ENCODE measurements at places on chromosomes 6 and 20.
A peak's percentile ranks its signal among the peaks of the same experiment; 100 is the strongest.

GRCh38 chr6:113104951-113105350 lies 752.2 kb upstream of the MARCKS start:
- DNase-seq, result no peak

DNA sequence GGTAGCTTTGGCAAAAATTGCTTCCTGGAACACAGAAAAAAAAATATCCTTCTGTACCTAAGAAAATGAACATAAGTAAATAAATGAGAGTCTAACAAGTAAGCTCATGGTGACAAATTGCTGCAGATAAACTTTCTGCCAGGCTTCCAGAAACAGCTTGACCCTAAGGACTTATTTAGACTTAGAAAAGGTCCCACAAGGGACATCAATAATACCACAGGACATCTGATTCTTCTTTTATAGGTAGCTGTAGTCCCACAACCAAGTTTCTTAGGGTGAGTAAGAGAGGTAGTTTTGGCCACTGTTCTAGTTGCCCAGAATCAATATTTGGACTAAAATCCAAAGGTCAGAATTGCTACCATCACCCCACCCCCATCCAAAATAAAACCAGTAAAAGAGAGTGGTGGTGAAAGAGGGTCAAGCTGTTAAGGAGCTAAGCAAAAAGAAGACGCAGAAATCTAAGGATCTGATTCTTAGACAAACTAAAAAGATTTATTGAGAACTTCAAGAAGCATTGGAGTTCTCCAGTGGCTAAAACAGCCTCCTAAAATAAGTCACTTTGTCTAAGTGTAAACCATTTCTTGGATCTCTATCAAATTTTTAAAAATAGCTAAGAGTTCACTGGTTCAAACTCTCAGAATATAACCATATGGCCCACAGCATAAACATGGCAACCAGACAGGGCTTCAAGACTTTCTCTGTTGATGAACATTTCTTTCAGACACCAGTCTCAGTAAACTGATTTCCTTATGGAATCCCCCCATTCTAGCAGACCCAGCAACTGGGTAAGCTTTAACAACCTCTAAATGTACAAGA lies 180.6 kb downstream of the PTPRK start:
- no peak for DNase-seq

- DNase-seq, result no peak
Observed at GRCh38 chr6:125824946-125825771, 34.4 kb downstream of the NCOA7 start.

GRCh38 chr20:61912665-61913422 lies 152.8 kb downstream of the TAF4 start:
- DNase-seq, result no peak

DNA sequence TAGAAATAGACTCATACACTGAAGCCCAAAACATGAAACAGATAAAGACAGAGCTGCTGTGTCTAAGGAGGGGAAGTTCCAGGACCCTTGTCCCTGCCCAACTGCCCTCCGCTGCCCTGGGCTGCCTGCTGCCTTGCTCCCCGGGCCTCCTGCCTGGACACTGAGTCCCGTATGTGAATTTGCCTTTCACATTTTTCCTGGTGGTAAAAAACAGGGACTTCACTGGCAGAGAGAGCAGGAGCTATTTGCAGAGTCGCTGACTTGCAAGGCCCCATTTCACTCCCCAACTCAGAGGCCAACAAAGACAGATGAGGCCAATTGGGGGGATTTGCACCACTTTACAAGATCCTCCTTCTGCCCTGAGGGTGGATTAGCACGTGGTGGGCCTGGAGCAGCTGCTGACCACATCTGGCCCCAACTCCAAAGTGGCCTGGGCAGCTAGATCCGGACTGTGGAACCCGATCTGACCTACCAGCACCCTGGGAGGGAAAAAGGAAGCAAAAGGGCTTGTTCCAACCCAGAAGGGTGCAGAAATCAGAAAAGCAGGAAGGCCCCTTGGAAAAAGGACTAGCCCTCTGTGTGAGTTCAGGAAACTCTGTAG lies 61.4 kb downstream of the NOL4L start:
- no peak for DNase-seq

DNA sequence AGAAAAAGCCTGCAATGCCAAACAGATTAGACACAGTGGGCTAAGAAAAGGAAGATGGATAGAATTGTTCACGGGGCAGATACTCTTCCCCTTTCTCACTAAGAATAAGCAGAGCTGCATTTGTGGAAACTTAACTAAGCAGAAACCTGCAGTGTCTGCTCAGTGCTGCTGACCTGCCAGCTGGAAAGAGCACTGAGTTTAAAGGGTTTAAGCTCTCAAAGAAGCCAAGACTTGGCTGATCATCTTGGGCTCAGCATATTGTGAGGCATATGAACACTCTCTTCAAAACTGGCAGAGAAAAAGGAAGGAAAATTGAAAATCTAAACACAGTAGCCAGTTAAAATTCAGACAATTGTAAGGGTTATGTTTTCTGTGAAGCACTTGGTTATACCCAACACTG lies 711.1 kb upstream of the EPHA7 start:
- no peak for DNase-seq

DNA sequence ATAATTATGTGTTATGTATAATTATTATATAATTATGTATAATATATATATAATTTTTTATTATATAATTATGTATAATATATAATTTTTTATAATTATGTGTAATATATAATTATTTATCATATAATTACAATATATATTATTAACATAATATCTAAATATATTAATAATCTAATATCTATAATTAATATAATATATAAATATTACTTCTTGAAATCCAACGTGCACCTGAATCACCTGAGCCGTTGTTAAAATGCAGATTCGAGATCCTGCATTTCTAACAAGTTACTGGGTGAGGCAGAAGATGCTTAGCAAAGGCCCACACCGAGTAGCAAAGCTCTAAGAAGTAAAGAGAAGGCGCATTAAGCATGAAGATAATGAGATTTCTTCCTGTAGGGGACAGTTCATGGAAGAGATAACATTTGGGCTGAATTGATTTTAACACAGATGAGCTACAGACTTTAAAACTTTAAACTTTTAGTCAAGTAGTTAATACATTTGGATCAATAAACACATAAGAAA lies 406.4 kb upstream of the PLCB4 start:
- no peak for DNase-seq

- no peak for DNase-seq
Observed at GRCh38 chr6:167255918-167256553, 35.1 kb upstream of the UNC93A start.

DNA sequence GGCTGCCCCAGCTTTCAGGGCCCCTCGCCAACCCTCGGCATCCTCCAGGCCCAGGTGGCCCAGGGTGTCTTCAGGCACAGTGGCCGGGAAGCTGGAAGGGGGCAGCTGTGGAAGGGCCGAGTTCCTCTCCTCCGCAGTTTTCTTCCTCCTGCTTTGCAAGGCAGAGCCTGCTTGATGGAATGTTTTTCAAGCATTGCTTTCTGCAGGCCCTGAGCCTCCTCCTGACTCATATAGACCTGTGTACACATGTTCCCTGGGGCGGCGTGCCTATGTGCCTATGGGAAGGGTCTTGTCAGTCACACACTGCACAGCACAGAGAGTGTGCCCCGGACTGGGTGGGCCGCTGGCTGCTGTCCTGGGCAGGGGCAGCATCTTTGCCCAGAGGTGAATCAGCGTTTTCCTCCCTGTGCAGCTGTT lies 107.5 kb downstream of the ERMARD start:
- DNase-seq, result no peak

DNA sequence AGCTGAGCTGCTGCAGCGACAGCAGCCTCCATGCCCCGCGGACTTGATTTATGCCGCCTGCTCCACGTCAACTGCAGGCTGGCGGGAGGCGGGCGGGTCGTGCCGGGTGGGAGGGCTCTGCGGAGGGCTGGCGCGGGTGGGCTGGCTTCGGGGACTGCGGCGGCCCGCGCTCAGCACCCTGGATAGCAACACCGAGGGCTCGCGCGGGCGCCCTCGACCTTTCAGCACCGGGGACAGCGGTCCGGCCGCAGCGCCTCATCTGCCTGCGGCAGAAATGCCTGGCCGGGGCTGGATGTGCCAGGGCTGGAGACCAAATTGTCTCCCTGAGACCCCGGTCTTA lies 792 bp downstream of the SNAP25 start:
- DNase-seq, result peak; percentile 76

GRCh38 chr6:165146456-165146855 lies 162.9 kb downstream of the C6orf118 start:
- DNase-seq, result no peak

DNA sequence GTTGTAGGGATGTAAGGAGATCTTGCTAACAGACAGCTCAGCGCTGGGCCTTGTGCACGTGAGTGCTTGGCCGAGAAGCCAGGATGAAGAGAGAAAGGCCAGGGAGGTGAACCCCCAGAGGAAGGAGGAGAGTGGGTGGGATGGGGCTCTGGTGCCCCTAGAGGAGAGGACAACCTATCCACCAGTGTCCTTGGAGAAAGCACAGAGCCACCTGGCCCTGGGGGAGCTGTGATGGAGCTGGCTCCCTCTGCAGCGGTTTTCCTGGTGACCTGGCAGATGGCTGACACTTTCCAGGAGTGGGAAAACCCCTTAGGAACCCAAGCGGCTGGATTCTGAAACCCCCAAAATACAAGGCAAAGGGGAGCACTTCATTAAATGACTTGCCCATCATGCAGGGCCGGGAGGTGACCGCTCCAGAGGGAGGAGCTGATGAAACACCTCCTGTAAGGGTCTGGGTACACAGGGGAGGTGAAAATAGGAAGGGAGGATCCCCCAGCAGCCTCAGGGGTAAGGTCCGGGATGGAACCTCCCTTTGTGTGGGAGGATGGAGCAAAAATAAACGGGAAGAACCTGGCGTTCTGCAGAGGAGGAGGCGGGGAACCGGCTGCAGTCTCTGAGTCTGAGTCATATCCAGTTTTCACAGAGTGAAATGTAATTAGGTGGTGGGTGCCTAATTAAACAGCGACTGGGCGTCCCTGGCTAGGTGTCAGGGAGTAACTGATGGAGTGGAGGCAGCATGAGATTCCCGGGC lies 80.4 kb downstream of the SULF2 start:
- DNase-seq, result no peak

- peak; percentile 79 for DNase-seq
Observed at GRCh38 chr6:38337819-38338465, 301.8 kb downstream of the BTBD9 start.

DNA sequence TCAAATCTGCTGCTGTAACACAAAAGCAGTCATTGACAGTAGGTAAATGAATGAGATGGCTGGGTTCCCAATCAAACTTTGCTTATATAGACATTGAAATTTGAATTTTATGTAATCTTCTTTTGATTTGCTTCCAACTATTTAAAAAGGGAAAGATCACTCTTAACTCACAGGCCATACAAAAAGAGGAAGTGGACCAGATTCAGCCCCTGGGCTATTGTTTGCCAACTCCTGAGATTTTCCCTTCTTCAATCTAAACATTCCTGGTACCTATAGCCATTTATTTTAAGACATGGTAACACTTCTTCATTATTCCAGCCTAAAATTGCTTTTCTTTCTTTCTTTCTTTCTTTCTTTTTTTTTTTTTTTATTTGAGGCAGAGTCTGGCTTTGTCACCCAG lies 260.6 kb downstream of the TFAP2A start:
- DNase-seq, result no peak

DNA sequence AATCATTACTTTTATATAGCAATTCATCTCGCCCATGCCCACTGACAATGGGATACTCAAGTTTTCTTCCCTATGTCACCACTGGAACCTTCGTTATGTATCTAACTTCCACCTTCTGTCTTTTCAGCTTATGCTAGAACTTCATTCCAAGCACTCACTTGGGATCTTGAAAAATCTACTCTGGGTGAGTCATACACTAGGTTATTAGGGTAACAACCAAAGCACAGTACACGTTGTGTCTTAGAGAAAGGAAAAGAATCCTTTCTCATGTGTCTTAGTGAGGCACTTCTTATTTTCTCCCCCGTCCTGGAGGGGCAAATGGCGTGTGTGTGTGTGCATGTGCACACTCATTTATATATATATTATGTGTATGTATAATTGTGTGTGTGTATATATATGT lies 18.3 kb upstream of the FAM162B start:
- peak; percentile 42 for DNase-seq

DNA sequence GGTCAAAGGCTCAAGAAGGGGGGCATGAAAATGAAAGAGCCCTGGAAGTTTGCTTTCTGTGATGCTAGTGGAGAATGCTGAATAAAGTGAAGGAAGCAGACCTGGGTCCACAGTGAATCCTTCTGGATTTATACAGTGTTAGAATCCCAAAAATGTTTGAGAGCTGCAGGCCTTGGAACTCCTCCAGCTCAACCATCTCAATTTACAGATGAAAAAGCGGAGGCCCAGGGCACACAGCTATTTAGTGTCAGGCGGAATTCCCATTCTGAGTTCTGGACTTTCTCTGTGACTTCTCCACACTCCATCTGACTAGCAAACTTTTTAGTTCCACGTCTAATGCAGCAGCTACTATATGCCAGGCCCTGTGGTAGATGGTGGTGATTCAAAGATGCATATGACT lies 1.5 kb upstream of the PRSS35 start:
- no peak for DNase-seq

- no peak for DNase-seq
Observed at GRCh38 chr6:118186672-118187567, 279.9 kb downstream of the SLC35F1 start.

- DNase-seq, result no peak
Observed at GRCh38 chr6:126204126-126204525, 135.8 kb upstream of the CENPW start.

DNA sequence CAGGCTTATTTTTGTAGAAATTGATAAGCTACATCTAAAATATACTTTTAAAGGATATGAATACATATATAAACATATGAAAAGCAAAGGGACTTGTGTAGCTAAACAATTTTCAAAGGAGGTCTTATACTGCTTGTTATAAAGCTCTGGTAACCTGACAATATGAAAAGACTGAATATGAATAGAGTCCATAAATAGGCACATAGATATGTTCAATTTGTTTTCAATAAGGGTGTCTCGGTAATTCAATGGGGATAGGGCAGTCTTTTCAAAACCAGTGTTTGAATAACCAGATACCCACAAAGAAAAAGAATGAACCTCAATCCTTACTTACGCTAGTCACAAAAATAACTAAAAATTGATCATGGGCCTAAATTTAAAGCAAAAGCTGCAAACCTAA lies 9.3 kb upstream of the MAP3K5 start:
- no peak for DNase-seq

GRCh38 chr6:3876866-3877265 lies 27.7 kb downstream of the FAM50B start:
- DNase-seq, result peak; percentile 13

- no peak for DNase-seq
Observed at GRCh38 chr6:111862741-111863140, 10.5 kb downstream of the FYN start.

GRCh38 chr6:122063076-122063475 lies 336.4 kb upstream of the HSF2 start:
- no peak for DNase-seq
